Urothelium cell line (cell line): ENCODE measurements at places on chromosomes 7 and 10.

DNA sequence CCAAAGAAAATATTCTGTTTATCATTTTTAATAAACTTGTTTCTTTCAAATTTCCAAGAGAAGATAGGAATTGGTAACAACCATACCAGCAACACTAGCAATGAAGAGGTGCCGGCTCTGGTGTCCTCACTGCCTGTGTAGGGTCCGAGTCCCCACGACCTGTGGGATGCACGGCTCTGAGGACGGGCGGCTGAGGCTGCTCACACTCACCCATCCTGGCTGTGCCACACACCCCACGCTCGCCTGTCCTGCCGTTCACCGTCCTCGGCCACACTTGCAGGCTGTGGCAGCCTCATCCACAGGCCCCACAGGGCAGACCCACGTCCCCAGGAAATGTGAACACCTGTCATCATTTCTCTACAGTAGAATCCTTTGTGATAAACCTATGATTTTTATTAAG is 48.2 kb upstream of the DPYSL4 start:
- DNase-seq: no peak

DNA sequence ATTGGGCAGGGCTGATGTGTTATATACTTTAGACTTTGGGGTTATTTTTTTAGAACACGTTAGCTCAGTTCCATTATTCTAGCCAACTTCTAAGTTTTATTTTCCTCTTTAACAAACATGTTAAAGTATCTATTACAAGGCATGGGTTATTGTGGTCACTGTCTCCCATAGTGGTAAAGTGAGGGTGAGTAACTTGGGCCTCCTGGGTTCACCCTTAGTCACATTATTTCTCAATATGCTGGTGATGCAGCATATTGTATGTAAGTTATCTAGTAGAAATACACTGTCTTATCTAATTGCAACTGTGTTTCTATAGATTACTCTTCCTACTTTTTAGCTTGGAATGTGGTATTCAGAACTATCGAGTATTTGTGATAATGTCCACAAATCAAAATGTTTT is 65.9 kb downstream of the BBS9 start:
- DNase-seq: no peak

- DNase-seq: no peak
Measured at GRCh38 chr7:69677054-69677852, 79.0 kb downstream of the AUTS2 start.

- DNase-seq: no peak
Measured at GRCh38 chr10:46240684-46241565, 45.9 kb upstream of the ANTXRL start.

DNA sequence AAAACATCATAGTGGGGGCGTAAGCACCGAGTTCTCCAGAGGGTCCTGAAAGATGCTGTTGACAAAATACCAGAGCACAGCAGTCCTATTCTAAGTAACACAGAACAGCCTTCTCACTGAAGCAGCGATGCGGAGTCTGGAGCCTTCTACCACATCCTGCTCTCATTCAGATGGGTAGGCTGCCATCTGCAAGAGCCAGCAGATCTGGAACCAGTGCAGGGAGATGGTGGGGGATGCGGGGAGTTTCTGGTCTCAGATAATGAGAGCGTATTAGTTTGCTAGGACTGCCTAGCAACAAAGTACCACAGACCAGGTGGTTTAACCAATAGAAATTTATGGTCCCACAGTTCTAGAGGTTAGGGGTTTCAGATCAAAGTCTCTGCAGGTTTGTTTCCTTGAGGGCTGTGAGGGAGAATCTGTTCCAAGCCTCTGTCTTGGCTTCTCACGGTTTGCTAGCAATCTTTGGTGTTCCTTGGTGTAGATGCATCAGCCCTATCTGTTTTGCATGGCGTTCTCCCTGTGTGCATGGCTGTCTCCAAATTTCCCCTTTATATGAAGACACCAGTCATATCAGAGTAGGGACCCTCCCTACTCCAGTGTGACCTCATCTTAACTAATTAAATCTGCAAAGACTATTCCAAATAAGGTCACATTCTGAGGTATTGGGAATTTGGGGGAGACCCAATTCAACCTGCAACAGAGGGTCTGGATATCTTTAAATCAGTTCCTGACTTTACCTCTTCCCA is 52.0 kb upstream of the STEAP1B start:
- no peak for DNase-seq

- DNase-seq: no peak
Measured at GRCh38 chr7:38310591-38311101, 37.2 kb upstream of the TARP start.

DNA sequence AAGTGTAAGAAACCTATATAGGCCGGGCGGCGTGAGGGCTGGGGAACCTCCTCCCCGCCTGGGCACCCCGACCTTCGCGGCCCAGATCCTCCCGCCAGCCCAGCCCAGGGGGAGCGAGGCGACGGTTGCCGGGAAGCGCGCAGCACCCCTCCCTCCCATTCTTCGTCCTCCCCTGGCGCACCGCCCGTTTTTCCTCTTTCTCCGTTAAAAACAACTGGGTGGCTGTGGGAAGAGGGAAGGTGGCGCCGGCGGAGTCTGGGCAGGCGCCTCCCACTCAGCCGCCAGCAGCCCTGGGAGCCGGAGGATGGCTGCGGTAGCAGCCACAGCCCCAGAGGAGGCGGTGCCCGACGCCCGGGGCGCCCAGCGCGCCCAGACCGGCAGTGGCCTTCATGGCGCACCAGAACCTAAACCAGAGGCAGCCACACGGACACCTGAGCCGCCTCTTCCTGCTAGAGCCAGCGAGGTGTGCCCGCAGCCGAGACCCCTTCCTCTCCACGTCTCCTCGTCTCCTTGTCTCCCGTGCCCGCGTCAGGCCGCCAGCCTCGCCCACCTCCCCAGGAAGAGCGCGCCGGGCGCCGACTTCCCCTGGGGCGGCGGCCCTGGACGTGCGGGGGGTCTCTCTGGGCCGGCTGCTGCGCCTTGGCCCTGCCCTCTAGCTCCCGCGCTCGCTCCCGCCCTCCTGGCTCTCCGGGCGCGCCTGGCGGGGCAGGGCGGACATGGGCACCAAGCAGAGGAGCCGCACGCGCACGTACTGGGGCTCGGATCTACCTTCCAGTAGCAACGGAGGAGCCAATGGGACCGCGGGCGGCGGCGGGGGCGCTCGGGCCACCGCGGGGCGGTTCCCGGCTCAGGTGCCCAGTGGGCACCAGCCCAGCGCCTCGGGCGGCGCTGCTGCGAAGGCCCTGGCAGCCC is 32.8 kb upstream of the SFTPD start:
- peak; percentile 84 for DNase-seq

DNA sequence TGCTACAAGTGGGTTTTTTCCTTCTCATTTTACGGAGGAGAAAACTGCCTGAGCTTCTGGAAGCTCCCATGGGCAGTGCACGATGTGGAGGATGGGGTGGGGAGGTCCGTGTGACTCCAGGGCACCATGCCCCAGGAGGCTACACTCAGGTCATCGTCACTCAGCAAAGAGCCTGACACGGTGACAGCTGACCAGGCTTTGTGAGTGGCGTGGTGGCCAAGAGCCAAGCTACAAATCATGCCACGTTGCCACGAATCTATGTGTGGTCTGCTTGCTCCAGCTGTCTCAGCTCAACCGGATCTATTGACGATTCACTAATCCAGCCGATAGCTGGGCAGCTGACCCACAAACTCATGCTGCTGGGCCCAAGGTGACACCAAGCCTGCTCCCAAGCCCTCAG is 27.6 kb upstream of the C10orf71 start:
- DNase-seq: no peak

GRCh38 chr10:104642658-104643302 is 1.7 kb downstream of the SORCS3 start:
- DNase-seq: peak; percentile 57

GRCh38 chr7:158236400-158236799 is 351.2 kb downstream of the PTPRN2 start:
- no peak for DNase-seq

GRCh38 chr7:152369518-152369917 is 66.3 kb downstream of the KMT2C start:
- no peak for DNase-seq

GRCh38 chr7:134014935-134015334 is 112.2 kb upstream of the LRGUK start:
- no peak for DNase-seq

DNA sequence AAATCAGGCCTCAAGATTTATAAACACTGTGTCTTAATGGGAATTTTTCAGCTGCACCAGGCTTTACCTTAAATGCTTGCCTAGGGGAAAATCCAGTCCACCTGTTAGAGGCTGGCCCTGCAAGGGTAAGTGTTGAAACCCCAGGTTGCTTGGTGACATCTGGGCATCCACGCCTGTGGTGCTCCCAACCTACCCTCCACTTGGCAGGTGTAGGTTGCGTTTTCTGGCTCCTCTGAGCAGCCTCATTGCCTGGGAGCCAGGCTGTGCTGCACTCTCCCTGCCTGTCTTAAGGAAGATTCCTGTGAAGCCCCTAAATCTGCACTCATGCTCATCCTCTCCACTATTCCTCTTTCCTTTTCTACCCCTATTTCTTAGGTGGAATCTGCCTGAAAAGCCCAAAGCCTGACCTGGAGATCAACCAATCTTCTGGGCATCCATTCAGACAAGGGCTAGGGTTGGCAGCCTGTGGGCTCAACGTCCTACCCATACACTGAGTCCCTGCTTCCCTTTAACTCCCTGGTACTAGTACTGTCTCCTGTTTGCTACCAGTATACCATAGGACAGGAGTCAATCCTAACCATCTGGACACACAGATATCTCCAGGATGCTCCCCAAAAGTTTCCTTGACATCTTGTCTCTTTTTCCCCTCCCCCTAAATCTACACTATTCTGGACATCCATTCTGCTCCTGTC is 150.4 kb downstream of the PDE1C start:
- DNase-seq: no peak

GRCh38 chr7:94216944-94217461 is 177.7 kb upstream of the COL1A2 start:
- no peak for DNase-seq

DNA sequence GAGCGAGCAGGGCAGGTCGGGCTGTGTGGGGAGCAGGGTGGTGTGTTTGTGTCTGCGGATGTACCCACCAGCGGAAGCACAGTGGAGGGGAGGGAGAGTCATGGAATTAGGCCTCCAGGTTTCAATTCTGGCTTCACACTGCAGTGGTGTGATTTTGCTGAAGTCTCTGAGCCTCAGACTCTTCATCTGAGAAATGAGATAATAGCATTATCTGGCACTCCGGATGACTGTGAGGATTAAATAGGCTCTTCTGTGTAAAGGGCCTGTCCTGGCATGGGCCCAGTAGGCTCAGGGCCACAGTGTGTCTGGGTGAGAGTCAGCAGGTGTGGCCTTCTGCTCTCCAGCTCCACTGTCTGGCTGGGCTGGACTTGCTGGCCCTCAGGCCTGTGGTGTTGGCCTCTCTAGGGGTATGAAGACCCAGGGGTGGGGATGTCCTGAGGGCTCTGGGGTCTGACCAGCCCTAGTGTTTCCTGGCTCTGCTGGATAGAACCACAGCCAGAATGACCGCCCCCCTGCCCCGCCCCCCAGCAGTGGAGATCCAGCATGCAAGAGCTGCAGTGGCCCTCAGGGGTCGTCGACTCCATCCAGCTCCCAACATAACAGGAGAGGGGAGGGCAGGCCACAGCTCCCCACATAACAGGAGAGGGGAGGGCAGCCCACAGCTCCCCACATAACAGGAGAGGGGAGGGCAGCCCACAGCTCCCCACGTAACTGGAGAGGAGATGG is 178.6 kb downstream of the RPS24 start:
- DNase-seq: no peak

- DNase-seq: no peak
Measured at GRCh38 chr7:64602086-64602485, 39.2 kb upstream of the ZNF680 start.

DNA sequence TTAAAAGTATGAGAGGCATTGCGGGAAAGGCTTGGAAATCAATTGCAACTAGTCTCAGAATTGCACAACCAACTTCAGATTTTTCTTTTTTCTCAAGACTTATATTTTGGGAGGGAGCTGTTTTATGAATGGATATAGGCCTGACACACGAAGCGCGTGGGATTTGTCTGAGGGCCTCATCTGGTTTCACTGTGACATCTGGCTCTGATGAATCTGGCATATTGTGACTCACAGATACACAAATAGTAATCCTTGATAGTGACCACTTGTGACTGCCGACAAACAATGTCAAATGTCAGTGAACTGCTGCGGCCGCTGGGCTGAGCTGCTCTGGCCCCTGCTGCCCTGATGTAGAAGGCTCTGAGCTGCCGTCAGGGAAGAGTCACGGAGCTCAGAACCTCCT is 655.1 kb downstream of the INHBA start:
- no peak for DNase-seq

GRCh38 chr7:16743236-16743635 is 10.3 kb upstream of the TSPAN13 start:
- DNase-seq: no peak

GRCh38 chr10:19944911-19945663 is 128.9 kb downstream of the PLXDC2 start:
- no peak for DNase-seq

DNA sequence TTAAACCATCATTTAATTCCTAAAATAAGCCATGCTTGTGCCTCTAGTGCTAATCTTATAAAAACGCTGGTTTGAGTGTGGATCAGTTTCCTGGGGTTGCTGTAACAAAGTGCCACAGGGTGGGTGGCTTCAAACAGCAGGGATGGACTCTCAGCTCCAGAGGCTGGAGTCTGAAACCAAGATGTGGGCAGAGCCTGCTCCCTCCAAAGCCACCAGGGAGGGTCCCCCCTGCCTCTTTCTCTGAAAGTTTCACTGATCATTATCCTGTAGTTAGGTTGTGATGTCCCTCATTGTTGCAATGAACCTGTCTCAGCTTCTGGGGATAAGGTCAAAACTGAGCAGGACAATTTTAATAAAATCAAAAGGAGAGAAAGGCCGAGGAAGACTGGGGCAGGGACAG is 251.9 kb upstream of the TCERG1L start:
- no peak for DNase-seq

DNA sequence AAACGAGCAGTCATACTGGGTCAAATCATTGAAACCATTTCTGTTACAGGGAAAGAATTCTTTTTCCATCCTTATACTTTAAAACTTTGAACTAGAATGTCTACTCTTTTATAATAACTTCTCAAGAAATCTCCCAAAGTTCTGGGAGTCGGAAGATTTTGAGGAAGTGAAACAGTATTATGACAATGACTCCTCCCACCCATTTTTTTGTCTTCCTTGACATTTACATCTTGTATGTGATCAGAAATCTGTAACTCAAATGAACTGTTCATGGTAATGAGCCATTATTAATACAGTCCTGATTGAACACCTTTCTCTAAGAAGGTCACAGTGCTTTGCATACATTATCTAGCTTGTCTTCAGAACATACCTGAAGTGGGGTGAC is 227.4 kb downstream of the CELF2 start:
- DNase-seq: no peak

DNA sequence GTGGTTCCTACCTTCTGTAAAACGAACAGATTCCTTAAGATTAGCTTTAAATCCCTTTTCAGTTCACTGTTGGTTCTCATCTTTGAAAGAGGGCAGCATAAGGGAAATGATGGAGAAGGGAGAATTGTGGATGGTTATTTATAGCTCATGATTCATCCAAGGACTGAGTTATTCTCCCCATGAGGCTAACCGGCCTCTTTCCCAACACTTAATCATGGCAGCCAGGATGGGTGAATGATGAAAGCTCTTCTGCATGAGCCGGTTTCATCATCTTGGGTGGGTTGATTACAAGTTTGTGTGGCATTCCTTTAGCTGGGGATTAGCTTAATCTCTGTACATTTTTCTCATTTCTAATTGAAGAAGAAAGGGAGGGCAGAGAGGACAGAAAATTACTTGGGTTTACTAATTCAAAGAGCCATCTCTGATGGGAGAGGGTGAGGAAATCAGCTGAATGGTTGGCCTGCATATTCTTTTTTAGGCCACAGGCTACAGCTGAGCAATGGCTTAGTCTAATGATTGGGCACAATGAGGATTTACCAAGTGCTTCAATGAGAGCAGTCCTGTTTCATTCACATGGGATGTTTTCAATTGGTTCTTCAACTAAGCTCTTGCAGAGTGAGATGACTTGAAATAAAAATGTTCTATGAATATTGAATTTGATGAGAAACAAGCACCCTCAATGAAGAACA is 250.0 kb downstream of the BMPER start:
- DNase-seq: peak; percentile 58
